ENCODE measurements at places on chromosomes 13 and 19. TPM values are rescaled to one million over a fixed set of nuclear protein-coding genes. Genes with fewer than 3 reads are reported as not detected.

ZNF497 gene
- 0.05 TPM for polyA plus RNA-seq

KIR3DL1 gene
- polyA plus RNA-seq = not detected

ZNF865 gene
- polyA plus RNA-seq = 1.2 TPM

ZNF471 gene
- polyA plus RNA-seq = 2.4 TPM

HNRNPA1L2 gene
- polyA plus RNA-seq = 8.7 TPM

PCDH9 gene
- polyA plus RNA-seq = 0.67 TPM

AP2A1 gene
- 75.9 TPM for polyA plus RNA-seq

ZNF749 gene
- polyA plus RNA-seq = 4.7 TPM

GJB2 gene
- polyA plus RNA-seq = 0.09 TPM

IGFL1 gene
- polyA plus RNA-seq = not detected

ZNF534 gene
- 0.06 TPM for polyA plus RNA-seq

ZNF835 gene
- not detected for polyA plus RNA-seq

SPRED3 gene
- 2.0 TPM for polyA plus RNA-seq

Data from fibroblast of lung (primary cell).